ENCODE measurements at places on chromosomes 2 and 18. TPM values are rescaled to one million over a fixed set of nuclear protein-coding genes. Genes with fewer than 3 reads are reported as not detected.

GRCh38 chr2:212387146-212387545 is 151.5 kb downstream of the ERBB4 start:
- no peak for DNase-seq

Gene CCDC148
- polyA plus RNA-seq = 7.9 TPM

Gene KCNJ13
- polyA plus RNA-seq = 0.35 TPM

Gene FSHR
- not detected for polyA plus RNA-seq

- no peak for DNase-seq
These were observed 36.2 kb downstream of the NGEF start for GRCh38 chr2:232976666-232977437.

DNA sequence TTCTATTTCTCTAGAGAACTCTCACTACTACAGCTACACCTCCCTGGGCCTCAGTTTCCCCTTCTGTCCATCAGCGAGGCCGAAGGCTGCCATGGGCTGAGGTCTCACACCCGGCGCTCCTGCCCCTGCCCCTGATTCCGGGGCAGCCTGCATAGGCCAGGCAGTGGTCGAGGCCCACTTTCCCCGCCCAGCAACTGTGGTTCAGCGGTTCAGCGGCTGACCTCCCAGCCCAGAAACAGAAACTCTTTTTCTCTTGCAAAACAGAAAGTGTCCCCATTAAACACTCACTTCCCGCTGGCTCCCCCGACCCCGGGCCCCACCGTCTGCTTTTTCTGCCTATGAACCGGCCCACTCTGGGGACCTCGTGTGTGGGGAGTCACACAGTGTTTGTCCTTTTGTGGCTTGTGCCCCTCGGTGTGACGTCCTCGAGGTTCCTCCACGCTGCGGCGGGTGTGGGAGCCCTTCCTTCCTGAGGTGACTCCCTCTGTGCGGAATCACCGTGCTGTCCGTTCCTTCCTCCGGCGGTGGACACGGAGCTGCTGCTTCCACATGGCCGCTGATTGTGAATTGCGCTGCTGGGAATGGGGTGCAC is 16.0 kb downstream of the PDCD1 start:
- no peak for DNase-seq

- no peak for DNase-seq
These were observed 132.7 kb upstream of the ARL4C start for GRCh38 chr2:234629596-234629995.
